SK-MEL-5 (cell line): ENCODE measurements at places on chromosomes 12 and 14.

DNA sequence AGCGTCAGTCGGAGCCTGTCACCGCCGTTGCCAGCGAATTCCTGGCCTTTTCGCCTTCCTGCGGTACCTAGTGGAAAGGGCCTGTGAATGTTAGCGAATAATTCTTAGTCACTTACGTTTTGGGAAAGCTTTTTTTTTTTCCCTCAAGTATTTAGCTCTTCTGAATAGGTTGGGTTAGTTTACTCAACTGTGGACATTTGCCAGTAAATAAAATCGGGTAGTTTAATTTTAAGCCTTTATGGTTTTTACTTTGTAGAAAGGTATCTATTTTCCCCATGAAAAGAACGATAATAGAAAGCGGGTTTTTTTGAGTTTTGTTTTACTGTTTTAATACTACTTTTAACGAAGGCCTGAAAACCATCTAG is 1.7 kb downstream of the YY1 start:
- DNase-seq: no peak

- DNase-seq: no peak
These were observed 6.5 kb upstream of the CDK2AP1 start for GRCh38 chr12:123278101-123278627.

DNA sequence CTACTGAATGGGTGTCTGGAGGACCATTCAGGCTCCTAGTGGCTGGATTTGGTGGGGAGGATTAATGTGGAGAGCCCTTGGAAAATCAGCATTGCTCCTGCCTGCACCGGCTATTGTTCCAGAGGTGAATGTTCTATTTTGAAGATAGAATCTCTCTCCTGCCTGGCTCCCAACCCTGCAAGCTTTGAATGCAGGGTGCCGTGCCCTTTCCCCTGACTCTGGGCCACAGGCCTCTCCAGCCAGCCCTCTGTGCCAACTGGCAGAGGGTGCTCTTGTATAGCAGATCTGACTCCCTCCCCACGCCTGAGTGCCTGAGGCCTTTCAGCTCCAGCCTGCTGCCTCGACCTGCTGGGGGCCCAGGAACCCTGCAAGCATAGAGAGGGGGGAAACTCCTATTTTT is 106.8 kb downstream of the TMEM260 start:
- peak; percentile 16 for DNase-seq

GRCh38 chr12:65608319-65608916 is 215.9 kb upstream of the HMGA2 start:
- no peak for DNase-seq

- DNase-seq: no peak
These were observed 66.6 kb downstream of the MON2 start for GRCh38 chr12:62533087-62533754.

- peak; percentile 93 for DNase-seq
These were observed 91.8 kb upstream of the TMEM260 start for GRCh38 chr14:56487761-56488160.

DNA sequence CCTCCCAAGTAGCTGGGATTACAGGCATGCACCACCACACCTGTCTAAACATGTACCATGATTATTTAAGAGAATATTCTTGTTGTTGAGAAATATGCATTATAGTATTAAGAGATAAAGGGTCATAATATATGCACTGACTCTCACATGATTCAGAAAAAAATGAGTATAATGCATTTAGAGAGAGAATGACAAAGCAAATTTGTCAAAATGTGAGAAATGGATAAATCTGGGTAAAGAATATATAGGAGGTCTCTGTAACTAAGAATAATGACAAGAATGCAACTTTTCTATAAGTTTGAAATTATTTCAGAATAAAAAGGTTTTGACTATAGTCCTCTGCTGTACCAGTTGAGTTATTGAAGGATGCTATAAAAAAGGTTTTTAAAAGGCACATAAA is 28.1 kb upstream of the ZNF740 start:
- no peak for DNase-seq

- DNase-seq: no peak
These were observed 14.3 kb upstream of the KRT5 start for GRCh38 chr12:52534482-52534881.

DNA sequence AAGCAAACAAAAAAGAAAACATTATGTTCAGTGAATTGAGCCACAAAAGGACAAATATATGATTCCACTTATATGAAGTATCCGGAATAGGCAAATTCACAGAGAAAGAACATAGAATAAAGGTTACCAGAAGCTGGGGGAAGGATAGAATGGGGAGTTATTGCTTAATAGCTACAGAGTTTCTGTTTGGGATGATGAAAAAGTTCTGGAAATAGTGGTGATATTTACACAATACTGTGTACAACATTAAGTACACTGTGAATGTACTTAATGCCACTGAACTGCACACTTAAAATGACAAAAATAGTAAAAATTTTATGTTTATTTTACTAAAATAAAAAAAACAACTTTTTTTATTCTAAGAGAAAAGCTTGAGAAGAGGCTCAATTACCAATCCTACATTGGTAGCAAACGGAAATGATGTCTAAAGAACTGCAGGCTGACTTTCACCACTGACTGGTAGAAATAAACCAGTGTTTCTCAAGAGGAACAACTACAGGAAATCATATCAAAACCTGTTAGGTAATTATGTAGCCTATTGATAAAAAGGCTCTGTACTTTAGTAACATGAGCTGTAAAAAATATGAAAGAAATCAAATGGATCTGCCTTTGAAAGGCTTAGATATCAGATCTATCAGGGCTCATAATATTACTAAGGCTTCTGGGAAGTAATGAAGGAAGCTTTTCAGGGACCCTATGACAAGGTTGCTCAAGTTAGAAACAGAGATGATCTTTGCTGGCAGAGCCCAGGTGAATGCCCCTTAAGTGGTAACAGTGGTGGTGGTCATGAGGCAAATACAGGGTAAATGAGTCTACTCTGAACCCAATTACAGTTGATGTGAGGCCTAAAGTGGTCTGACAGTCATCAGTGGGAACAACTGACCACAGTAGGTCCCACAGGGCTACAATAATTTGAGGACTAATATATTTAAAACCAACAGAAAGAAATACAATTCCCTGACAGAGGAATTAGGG is 41.3 kb downstream of the BAZ1A start:
- DNase-seq: no peak

DNA sequence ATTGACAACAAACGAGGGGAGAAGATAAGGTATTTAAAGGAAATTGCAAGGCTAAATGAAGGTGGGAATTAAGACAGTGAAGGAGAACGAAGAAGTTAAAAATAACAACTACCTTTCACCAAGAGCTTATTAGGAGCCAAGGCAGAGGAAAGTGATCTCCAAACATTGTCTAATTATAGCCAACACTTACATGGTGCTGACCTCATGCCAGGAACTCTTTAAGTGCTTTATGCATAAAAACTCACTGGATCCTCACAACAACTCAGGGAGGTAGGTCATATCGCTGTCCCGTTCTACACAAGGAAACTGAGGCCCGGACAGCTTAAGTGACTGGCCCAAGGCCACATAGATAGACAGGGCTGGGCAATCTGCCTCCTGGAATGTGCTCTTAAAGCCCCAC is 19.5 kb downstream of the TAMALIN start:
- no peak for DNase-seq
